ENCODE measurements at places on chromosomes 12 and 14. TPM values are rescaled to one million over a fixed set of nuclear protein-coding genes. Genes with fewer than 3 reads are reported as not detected.

SYT10 gene
- total RNA-seq = not detected

SAMD4A gene
- 0.56 TPM for total RNA-seq

POTEG gene
- not detected for total RNA-seq

KRT73 gene
- not detected for total RNA-seq

ANKRD13A gene
- 139 TPM for total RNA-seq

RTL1 gene
- total RNA-seq = not detected

GXYLT1 gene
- 3.4 TPM for total RNA-seq

RNASE7 gene
- not detected for total RNA-seq

RIMBP2 gene
- 20.5 TPM for total RNA-seq

- no peaks in the 10 kb centered on the region for H3K36me3 ChIP-seq
- no peaks in the 10 kb centered on the region for H3K4me1 ChIP-seq
- no peak overlapping the region for H3K4me3 ChIP-seq
- no peak for DNase-seq
Observed at GRCh38 chr12:115004470-115005146, 320.6 kb upstream of the TBX3 start.

GRCh38 chr12:29152981-29153630 is 4.0 kb downstream of the FAR2 start:
- H3K4me3 ChIP-seq = no peak overlapping the region
- no peak for DNase-seq
- peaks cover 8% of the 10 kb centered on the region for H3K4me1 ChIP-seq
- no peak overlapping the region for H3K27ac ChIP-seq
- H3K36me3 ChIP-seq = no peaks in the 10 kb centered on the region
- H3K27me3 ChIP-seq = peaks cover 4% of the 10 kb centered on the region

DNA sequence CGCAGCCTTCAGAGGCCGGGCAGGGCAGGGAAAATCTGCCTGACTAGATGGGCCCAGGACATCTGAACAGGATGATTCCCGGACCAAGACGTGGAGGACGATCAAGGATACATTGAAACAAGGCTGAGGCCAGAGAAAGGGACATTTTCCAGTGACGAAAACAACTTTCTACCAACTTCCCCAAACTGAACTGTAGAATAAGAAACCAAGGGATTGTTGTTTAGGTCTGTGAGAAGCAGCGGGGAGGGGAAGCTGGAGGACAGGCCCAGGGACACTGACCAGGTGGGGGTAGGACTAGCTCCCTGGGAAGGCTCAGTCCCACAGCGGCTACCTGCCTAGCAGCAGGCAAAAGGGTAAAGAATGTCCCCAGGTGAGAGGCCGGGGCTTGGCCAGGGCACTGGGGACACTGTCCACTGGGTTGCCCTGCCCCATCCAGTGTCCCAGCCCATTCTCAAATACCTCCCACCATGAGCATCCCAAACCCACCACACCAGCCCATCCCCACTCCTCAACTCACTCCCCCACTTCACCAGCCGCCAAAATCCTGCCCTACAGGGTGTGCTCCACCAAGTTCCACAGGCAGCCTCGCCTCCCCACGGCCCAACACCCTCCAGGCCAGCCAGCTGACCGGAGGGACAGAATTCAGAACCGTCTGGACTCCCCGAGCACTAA is 995 bp downstream of the TNFRSF1A start:
- H3K4me3 ChIP-seq = no peak overlapping the region
- H3K36me3 ChIP-seq = no peaks in the 10 kb centered on the region
- DNase-seq = no peak

DNA sequence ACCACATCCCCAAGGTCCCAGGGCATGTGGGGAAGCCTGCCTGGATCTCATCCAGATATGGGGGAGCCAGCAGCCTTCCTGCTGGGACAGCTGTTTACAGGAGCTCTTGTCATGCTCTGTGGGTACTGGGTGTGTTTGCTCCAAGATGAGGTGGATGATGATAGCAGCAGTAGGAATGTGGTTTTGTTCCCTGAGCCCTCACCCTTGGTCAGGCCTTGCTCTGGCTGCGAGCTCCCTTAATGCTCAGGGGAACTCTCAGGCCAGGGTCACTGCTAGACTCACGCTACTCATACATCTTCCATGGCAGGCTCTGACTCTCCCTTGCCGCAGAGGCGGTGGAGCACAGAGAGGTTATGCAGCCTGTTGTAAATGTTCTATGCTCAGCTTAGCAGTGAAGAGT is 990.3 kb downstream of the AACS start:
- no peak overlapping the region for H3K4me3 ChIP-seq
- peaks cover 2% of the 10 kb centered on the region for H3K27me3 ChIP-seq
- H3K4me1 ChIP-seq = no peaks in the 10 kb centered on the region
- peaks cover 6% of the 10 kb centered on the region for H3K36me3 ChIP-seq
- no peak for DNase-seq

GRCh38 chr12:4440187-4440941 is 5.3 kb downstream of the FGF6 start:
- H3K4me3 ChIP-seq = peak overlapping the region; percentile 26
- no peak overlapping the region for H3K27ac ChIP-seq
- H3K4me1 ChIP-seq = peaks cover 18% of the 10 kb centered on the region
- no peaks in the 10 kb centered on the region for H3K27me3 ChIP-seq

DNA sequence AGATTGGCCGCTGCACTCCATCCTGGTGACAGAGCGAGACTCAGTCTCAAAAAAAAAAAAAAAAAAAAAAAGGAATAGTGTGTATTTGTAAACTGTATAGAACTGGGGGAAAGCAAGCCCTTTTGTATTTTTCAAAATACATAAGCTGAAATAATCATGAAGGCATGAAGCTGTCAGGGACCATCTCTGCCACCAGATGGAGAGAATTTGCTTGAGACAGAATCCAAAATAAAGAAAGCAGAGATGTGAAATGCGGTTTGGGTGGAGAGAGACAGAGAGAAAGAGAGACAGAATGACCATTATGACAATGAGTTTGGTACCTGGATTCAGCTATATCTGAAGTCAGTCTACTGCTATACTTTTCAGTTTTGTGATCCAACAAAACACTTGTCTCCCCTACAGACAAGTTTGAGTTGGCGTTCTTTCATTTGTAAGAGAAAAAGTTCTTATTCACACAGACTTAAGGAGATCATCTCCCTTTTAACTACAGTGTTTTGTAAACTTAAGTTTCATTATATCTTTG is 155.7 kb upstream of the LRIG3 start:
- H3K4me1 ChIP-seq = no peaks in the 10 kb centered on the region
- H3K4me3 ChIP-seq = no peak overlapping the region
- no peaks in the 10 kb centered on the region for H3K36me3 ChIP-seq
- no peak overlapping the region for H3K27ac ChIP-seq
- no peak for DNase-seq
- H3K27me3 ChIP-seq = no peaks in the 10 kb centered on the region

DNA sequence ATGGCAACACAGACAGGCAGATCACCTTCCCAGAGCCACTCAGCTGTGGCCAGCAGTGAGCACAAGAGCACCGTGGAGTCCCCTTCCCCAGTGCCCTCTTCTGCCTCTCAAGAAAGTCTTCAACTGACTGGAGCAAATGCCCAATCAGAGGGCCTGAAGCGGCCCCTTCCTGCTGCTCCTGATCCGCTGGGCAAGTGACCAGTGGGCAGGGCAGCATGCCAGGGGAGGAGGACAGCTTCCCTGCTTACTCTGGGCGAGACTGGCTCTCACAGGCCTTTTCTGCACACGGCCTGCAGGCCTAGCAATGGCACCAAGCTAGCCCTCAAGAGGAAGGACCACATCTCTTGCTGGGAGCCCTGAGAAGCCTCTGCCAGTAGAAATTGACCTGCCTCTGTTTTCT is 890 bp downstream of the KRT71 start:
- H3K4me1 ChIP-seq = no peaks in the 10 kb centered on the region
- H3K27ac ChIP-seq = no peak overlapping the region
- H3K4me3 ChIP-seq = no peak overlapping the region

- peaks cover 5% of the 10 kb centered on the region for H3K27me3 ChIP-seq
- H3K36me3 ChIP-seq = peaks cover 5% of the 10 kb centered on the region
- H3K27ac ChIP-seq = no peak overlapping the region
- no peak for DNase-seq
- no peaks in the 10 kb centered on the region for H3K4me1 ChIP-seq
- no peak overlapping the region for H3K4me3 ChIP-seq
Observed at GRCh38 chr14:75341620-75342019, 63.0 kb downstream of the FOS start.

DNA sequence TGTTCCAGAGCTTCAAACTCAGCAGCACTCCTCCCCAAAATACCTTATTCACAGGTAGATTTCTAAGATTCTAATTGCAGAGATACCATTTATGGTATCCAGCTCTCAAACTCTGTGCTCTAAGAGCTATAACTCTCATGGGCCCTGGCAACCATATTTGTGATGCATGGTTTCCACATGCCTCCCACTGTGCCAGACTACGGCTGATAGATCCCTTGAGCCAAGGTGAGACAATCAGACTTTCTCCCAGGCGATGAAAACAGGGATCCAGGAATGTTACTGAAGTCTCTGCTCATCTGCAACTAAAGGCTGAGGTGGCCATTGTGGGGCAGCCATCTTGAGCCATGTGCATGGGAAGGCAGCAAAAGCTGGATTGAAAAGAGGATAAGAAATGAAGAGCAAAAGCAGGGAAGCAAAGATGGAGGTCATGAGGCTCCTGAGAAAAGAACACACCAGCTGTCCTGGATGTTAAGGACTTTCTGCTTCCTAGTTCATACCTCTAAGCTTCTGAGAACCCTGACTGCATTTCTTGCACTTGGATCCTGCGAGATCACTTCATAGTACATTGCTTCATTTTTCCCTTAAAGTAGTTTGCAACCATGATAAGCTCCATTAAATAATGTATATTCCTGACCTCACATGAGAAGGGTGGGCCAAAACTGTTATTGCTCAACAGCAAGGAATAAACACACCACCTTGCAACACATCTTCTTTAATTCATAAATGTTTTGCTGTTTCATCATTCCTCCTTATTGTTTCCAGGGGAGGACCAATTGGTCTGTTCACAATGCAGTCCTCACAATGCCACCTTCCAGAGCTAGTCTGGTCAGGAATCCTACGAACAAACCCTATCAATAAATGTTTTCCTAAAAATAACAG is 5.4 kb downstream of the EGLN3 start:
- H3K4me1 ChIP-seq = peaks cover 6% of the 10 kb centered on the region
- no peaks in the 10 kb centered on the region for H3K36me3 ChIP-seq
- H3K27me3 ChIP-seq = peaks cover 2% of the 10 kb centered on the region

- DNase-seq = no peak
- H3K27ac ChIP-seq = no peak overlapping the region
- peaks cover 18% of the 10 kb centered on the region for H3K4me1 ChIP-seq
Observed at GRCh38 chr12:103676893-103677292, 89.8 kb downstream of the STAB2 start.

- H3K4me3 ChIP-seq = peak overlapping the region; percentile 95
- H3K27ac ChIP-seq = no peak overlapping the region
- peaks cover 18% of the 10 kb centered on the region for H3K27me3 ChIP-seq
Observed at GRCh38 chr14:68794130-68794850, 1.4 kb upstream of the ZFP36L1 start.

- H3K27ac ChIP-seq = no peak overlapping the region
- H3K4me1 ChIP-seq = peaks cover 27% of the 10 kb centered on the region
- H3K27me3 ChIP-seq = peaks cover 8% of the 10 kb centered on the region
- H3K4me3 ChIP-seq = no peak overlapping the region
- no peak for DNase-seq
- no peaks in the 10 kb centered on the region for H3K36me3 ChIP-seq
Observed at GRCh38 chr12:62694632-62695031, 228.0 kb downstream of the MON2 start.

GRCh38 chr12:123889848-123890535 is 82.6 kb downstream of the CCDC92 start:
- peaks cover 6% of the 10 kb centered on the region for H3K27me3 ChIP-seq
- H3K4me1 ChIP-seq = peaks cover 5% of the 10 kb centered on the region
- H3K36me3 ChIP-seq = no peaks in the 10 kb centered on the region

GRCh38 chr12:45012749-45013148 is 38.1 kb downstream of the DBX2 start:
- no peaks in the 10 kb centered on the region for H3K27me3 ChIP-seq
- no peaks in the 10 kb centered on the region for H3K4me1 ChIP-seq
- no peaks in the 10 kb centered on the region for H3K36me3 ChIP-seq
- no peak for DNase-seq
- no peak overlapping the region for H3K4me3 ChIP-seq

DNA sequence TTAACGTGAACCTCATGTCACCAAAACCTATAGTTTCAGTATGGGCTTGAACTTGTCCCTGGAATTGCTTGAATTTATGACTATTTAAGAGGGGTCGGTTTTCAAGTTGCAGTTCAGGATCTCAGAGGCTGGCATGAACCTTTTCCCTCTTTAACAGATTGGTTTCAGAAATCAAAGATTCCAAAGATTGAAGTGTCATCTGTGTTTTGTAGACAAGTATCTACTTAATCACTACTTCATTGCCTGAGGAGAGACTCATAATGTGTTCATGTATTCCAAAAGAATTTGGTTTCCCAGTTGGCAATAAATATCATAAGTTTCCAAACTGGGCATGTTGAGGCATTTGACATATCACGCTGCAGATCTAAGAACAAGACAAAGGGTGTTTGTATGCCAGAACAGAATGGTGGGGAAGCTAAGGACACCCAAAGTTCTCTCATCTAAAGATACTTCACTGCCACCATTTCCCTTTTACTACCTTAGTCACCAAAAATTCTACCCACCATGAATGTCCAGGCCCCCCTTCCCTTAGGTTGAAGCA is 199.5 kb downstream of the NUAK1 start:
- H3K36me3 ChIP-seq = no peaks in the 10 kb centered on the region
- no peak overlapping the region for H3K4me3 ChIP-seq
- H3K27me3 ChIP-seq = peaks cover 6% of the 10 kb centered on the region
- DNase-seq = no peak

DNA sequence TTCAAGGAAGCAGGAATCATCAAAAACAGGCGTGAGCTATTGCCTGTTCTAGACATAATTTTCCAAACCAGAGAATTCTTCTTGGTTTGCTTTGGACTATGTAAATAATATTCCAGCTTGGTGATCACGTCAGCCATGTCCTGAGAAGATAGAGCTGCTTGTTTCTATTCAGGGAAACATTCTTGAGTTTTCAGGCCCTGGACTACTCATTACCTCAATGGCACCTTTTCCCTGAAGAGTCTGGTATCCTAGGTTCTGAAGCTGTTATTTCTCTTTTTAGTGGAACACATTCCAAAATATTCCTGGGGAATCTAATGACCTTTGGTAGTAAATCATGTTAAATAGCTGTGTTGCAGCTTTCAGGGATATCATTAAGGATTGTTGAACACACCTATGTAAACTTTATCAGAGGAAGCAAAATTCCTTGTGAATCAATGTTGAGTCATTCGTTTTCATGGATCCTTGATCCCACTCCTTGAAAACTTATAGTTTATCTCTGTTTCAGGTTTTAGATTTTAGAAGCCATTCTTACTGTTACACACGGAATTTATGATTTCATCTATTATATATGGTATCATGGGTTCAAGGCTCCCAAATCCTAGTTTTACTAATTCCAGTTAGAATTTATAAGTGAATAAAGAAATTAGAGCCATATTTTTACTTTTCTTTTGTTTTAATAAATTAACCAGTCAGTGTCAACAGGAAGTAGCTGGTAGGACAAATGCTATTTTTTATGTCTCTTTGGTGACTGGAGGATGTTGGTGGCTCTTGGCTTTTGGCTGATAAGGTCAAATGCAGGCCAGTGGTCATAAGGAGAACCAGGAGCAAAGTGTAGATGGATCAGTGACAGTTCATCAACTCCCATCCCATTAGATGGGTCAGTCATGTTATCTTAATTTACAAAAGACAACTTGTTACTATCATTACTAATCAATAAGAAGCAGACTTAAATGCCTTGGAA is 380.1 kb downstream of the ZFP36L1 start:
- H3K36me3 ChIP-seq = no peaks in the 10 kb centered on the region
- no peak overlapping the region for H3K27ac ChIP-seq
- H3K4me3 ChIP-seq = no peak overlapping the region
- peaks cover 2% of the 10 kb centered on the region for H3K27me3 ChIP-seq
- no peak for DNase-seq

- no peak overlapping the region for H3K4me3 ChIP-seq
- no peaks in the 10 kb centered on the region for H3K36me3 ChIP-seq
- no peak for DNase-seq
- no peaks in the 10 kb centered on the region for H3K27me3 ChIP-seq
- no peak overlapping the region for H3K27ac ChIP-seq
- H3K4me1 ChIP-seq = no peaks in the 10 kb centered on the region
Observed at GRCh38 chr14:62894736-62895135, 150.5 kb downstream of the KCNH5 start.
